ENCODE measurements at places on chromosomes 5 and 9.

GRCh38 chr9:127267793-127268525, 3.4 kb downstream of the GARNL3 start:
- DNase-seq: no peak

GRCh38 chr9:95938724-95939123, 63.2 kb downstream of the ERCC6L2 start:
- no peak for DNase-seq

GRCh38 chr5:95993266-95993665, 31.6 kb upstream of the ELL2 start:
- no peak for DNase-seq

- DNase-seq: no peak
These were observed 13.6 kb upstream of the REEP5 start for GRCh38 chr5:112935675-112936074.

GRCh38 chr5:122153230-122153629, 23.9 kb downstream of the ZNF474 start:
- DNase-seq: no peak

GRCh38 chr9:127796852-127797370, 5.8 kb upstream of the FPGS start:
- DNase-seq: peak; percentile 20

DNA sequence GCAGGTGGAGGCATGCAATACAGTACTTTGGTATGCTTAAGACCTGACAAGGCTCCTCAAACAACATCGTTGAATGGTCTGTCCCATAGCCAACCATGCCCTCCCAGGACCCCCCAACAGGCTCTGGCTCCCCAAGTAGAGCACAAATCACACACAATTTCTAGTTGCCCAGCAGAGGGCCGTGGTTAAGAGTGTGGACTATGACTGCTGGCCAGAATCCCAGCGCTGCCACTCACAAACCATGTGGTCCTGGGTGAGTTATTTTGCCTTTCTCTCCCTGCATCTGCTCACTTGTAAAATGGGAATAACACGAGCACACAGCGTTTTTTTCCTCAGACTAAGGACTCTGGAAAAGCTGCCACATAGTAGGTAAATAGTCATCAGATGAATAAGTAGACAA, 6.5 kb downstream of the CKMT2 start:
- no peak for DNase-seq

DNA sequence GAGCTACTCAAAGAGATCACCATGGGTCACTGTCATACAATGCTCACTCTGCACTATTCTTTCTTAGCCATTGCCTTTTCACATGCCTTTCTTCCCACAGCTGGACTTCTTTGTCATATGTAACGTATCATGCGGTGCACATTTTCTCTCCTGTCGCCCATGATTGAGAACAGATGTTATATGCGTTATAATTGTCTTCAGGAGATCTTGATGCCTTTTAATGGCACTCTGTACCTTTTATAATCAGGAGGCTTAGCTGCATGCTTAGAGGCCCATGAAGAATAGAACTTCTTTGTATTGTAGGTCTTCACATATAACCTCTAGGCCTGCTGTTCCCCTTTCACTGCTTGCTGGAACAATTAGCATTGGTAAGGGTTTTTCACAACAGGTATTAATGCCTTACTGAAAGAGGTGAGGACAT, 436.1 kb downstream of the CDH10 start:
- DNase-seq: no peak

GRCh38 chr9:14318361-14318760, 4.4 kb upstream of the NFIB start:
- no peak for DNase-seq

GRCh38 chr9:4050916-4051315, 249.0 kb downstream of the GLIS3 start:
- DNase-seq: no peak

- DNase-seq: no peak
These were observed 193.6 kb upstream of the VCAN start for GRCh38 chr5:83277953-83278352.

GRCh38 chr5:173761178-173761513, 127.0 kb upstream of the CPEB4 start:
- DNase-seq: no peak

GRCh38 chr5:158483281-158483860, 616.3 kb downstream of the EBF1 start:
- DNase-seq: no peak

DNA sequence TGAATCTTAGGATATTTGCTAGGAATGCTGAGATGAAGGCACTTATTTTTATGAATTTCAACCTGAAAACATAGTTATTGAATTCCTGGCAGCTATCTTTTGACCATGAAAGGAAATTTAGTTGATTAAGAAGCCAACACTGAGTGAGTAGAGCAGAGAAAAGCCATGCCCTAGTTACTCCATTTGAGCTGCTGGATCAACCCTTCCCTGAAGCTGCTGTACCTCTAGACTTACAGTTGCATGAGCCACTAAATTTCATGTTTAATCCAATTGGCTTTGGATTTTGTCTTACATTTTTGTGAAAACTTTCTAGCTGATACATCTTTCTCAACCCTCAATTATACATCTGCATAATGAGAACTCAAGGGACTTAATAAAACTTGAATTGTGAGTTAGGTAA, 54.6 kb downstream of the CDC42SE2 start:
- DNase-seq: no peak

DNA sequence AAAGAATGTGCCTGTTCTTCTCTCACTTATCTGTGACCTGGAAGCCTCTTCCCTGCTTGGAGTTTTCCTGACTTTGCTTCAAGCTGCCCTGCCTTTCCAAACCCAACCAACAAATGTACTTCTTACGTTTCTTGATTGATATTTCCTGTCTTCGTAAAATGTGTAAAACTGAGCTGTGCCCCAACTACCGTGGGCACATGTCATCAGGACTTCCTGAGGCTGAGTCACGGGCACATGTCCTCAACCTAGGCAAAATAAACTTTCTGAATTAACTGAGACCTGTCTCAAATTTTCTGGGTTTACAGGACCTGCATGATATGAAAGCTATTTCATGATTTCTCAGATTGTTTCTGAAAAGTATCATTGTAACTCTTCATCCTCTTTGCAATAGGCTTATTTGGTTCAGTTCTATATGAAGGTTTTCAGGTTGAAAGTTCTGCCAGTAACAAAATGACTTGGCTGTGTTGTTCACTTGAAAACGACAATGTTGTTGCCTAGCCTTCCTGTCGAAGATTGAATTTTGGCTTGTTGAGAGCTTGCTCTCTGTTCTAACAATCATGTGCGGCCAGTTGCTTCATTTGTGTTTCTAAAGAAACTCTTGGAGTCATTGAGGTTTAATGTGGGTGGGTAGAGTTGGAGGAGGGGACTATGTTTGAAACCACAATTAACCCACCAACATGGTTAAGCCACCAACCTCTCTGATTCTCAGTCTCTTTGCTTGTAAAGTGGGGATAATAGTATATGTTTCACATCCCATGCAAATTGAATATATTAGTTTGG, 145.6 kb downstream of the FBXL7 start:
- DNase-seq: peak; percentile 21

GRCh38 chr9:124216474-124217176, 41.1 kb upstream of the NEK6 start:
- DNase-seq: no peak

- DNase-seq: no peak
These were observed 6.9 kb upstream of the TRAF1 start for GRCh38 chr9:120933310-120934055.

GRCh38 chr5:170249355-170249754, 16.6 kb downstream of the C5orf58 start:
- DNase-seq: no peak

DNA sequence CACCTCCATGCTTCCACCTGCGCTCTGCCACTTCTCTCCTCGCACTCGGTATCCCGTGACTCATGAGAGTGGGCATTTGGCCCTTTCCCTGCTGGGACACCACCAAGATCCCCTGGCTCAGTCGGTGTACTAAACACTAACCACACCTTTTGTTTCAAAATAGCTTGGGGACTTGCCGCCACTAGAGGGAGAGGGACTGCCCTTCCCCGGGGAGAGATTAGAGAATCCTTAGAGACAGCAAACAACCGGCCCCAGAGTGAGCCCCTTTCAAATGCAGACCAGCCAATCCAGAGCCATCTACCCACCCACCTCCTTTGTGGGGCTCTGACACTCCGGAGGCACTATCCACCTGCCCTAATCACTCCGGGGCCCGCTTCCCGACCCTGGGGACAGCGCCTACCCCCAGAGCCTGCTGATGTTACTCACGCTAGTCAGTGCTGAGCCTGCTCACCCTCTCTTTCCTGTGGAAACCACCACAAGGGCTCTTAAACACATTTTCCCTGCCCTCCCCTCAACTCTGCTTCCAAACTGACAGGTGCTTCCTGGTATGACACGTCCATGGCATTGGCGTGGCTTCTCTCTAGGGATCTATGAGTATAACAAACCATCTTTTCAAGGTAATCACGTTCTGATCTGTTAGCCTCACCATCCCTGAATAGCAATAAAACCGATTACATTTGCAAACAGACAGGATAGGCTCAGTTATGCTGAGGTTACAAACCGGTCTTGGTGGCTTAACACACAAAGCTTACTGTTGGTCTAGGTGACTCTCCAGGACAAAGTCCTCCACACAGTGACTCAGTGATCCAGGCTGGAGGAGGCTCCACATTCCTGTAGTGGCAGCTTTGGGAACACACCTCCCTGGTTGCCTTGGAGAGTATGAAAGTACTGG, 180.1 kb upstream of the MVB12B start:
- DNase-seq: no peak

- DNase-seq: no peak
These were observed 1.7 kb upstream of the SLC34A1 start for GRCh38 chr5:177382423-177383029.

DNA sequence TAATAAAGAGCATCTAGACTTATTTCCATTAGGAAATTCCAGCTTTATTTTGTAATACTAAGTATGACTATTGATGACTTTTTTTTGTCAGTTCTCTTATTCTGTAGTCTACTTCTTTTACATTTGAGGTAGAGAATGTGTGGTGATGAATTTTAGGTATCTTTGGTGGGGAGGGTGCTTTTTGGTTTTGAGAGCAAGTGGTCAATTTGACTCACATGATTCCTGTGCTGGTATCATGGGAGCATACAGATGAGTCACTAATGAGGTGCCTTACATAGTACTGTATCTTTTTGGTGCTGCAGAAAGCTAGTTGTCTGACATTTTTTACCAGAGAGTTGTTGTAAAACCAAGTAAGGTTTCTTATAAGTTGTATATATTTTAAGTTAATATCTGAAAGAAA, 35.3 kb downstream of the ERBIN start:
- DNase-seq: no peak

- DNase-seq: no peak
These were observed 332.8 kb downstream of the MLLT3 start for GRCh38 chr9:20289423-20290010.

GRCh38 chr9:133794016-133794760, 56.0 kb upstream of the SARDH start:
- DNase-seq: no peak

DNA sequence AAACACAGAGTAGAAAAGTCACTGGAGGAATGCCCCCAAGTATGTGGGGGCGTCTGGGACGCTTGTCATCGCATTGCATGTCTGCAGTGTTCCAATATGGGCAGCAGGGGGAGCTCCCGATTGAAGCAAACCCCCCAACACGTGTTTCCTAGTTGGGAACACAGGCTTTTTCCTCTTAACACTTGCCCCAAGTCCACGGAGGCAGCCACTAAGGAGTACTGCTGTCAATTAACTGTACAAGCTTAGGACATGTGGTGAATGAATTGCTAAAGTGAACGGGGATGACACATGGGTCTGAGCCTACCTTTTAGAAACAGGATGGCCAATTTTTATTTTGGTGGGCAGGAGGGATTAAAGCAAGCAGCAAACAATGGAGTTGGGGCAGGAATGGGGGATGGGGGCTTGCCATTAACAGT, 2.2 kb downstream of the GABRB2 start:
- DNase-seq: peak; percentile 66

DNA sequence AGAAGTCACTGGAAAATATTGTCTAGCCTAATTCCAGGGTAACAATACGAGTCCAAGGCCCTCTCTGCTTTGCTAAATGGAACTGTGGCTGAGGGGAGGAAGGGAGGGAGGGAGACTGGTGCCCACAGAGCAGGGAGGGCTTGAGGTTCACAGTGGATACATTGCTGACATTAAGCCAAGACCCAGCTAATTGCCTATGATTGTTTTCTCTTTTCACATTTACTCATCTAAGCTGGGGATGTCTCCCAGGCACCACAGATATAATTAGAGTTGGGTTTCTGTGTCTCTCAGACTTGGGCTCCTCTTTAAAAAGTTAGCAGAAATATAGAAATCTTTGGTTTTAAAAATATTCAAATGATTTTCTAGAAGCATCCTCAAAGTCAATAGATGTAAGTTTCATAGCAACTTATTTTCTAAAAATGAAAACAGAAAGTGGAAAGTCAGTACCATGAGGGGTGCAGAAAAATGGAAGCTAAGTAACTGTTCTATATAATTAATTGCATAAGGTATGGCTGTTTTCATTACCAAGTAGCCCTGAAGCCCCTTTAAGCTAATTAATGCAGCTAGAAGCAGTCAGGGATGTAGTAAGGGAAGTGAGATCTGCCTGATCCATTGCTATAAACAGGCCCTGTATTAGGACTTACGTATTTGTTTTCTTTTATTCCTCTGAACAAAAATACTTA, 259.8 kb downstream of the NDUFS4 start:
- DNase-seq: no peak

GRCh38 chr9:129336130-129336528, 158.1 kb upstream of the IER5L start:
- DNase-seq: no peak

DNA sequence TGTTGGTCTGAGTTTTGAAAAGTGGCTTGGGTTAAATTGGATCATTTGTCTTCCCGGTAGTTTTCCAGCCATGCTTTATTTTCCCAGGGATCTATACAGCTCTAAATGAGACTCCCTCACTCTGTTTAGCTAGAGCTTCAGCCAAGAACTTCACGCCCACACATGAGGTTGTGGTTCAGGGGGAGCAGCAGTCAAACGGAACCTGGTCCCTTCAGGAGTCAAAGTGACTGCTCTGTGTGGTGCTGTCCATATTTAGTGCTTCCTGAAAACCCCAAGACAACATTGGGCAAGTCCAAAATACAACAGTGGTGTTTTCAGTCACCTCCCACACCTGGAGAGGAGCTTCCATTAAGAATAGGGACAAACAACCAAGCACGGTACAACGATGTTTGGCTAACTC, 90.5 kb downstream of the ANKH start:
- no peak for DNase-seq

Measured in urothelium cell line (cell line).